Hepatocyte (in vitro differentiated cells): ENCODE measurements at places on chromosomes 11 and 22. TPM values are rescaled to one million over a fixed set of nuclear protein-coding genes. Genes with fewer than 3 reads are reported as not detected.

GRCh38 chr22:41893591-41894375 is 21.1 kb downstream of the SHISA8 start:
- no peak for DNase-seq

DNA sequence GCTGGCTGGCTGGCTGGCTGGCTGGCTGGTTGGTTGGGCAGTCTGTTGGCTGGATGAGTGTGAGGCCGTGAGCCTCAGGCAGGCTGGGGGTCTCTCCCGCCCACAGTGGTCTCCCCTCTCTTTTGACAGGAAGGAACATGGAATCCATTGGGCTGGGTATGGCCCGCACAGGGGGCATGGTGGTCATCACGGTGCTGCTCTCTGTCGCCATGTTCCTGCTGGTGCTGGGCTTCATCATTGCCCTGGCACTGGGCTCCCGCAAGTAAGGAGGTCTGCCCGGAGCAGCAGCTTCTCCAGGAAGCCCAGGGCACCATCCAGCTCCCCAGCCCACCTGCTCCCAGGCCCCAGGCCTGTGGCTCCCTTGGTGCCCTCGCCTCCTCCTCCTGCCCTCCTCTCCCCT is 1.9 kb downstream of the UPK2 start:
- no peak for DNase-seq

The MRGPRX4 gene
- total RNA-seq, result not detected in 2 replicates

- DNase-seq, result peak; percentile 93
These were observed 31.4 kb downstream of the PISD start for GRCh38 chr22:31630331-31631329.

DNA sequence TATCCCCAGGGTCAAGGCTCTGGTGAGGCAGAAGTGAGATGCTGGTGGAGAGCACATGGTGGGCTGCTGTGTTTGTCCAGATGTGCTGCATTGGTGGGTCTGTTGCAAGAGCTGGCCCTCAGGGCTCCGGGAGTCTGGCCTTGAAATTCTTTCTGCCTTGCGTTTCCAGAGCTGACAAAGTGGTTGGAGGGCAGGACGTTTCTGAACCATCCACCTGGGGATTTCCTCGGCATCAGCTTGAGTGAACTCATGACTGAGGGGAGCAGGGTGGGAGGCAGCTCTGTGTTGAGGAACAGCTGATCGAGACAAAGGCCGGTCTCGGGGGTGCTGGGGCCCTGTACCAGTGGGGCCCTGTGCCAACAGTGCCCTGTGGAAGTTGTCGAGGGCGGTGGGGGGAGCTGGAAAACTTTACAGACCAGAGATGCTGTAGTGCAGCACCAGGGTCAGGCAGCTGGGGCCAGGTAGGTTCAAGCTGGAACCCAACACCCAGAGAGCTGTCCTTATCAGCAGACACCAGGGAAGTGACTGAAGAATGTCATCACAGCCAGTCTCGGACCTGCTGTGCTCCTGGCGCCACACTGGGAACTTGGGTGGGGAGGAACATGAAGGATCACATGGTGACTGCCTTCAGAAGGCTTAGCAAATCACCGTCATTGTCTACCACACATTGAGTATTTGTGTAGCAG is 4.9 kb downstream of the TSKU start:
- peak; percentile 57 for DNase-seq

The LDHAL6A gene
- total RNA-seq, result not detected in 2 replicates

DNA sequence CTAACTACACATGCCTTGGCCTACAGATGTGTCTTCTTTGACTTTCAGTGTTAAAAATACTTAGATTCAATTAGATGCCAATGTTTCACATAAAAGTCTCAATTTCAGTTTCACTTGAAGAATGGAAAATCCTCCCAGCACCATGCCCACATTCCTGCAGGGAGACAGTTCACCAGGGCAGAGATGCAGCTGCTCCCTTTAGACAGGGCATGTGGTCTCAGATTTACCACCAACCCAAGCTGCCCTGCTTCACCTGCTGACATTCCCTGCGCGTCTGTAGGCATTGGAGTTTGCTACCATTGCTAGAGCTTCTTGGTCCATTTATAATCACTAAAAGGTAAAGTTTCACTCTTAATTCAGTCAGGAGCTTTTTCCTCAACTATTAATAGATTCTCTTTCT is 113.9 kb downstream of the ARFGAP2 start:
- no peak for DNase-seq

The OR6A2 gene
- total RNA-seq, result 0.08 and 0.20 TPM in 2 replicates

- no peak for DNase-seq
These were observed 32.0 kb downstream of the MOB2 start for GRCh38 chr11:1454576-1454975.

GRCh38 chr11:79440571-79441460 is at the start of gene TENM4:
TSS of gene TENM4 (minus strand) at chr11:79441030. CDS start at chr11:79069944, 371,086 bp downstream.
- peak; percentile 91 for DNase-seq
